ENCODE measurements at places on chromosomes 4 and X. TPM values are rescaled to one million over a fixed set of nuclear protein-coding genes. Genes with fewer than 3 reads are reported as not detected.

- H3K4me1 ChIP-seq: no peaks in the 10 kb centered on the region
- H3K27ac ChIP-seq: no peak overlapping the region
- H3K4me3 ChIP-seq: no peak overlapping the region
- no peaks in the 10 kb centered on the region for H3K27me3 ChIP-seq
- DNase-seq: no peak
Measured at GRCh38 chr4:184849185-184849584, 23.4 kb upstream of the ACSL1 start.

DNA sequence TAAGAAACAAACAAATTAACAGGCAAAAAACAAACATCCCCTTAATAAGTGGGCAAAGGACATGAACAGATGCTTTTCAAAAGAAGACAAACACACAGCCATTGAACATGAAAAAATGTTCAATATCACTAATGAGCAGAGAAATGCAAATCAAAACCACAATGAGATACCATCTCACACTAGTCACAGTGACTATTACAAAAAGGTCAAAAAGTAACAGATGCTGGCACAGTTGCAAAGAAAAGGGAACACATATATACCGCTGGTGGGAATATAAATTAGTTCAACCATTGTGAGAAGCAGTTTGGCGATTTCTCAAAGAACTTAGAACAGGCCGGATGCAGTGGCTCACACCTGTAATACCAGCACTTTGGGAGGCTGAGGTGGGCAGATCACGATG is 146.1 kb upstream of the NEIL3 start:
- no peaks in the 10 kb centered on the region for H3K4me1 ChIP-seq
- no peaks in the 10 kb centered on the region for H3K27me3 ChIP-seq
- no peak for DNase-seq
- H3K27ac ChIP-seq: no peak overlapping the region
- no peaks in the 10 kb centered on the region for H3K36me3 ChIP-seq

DNA sequence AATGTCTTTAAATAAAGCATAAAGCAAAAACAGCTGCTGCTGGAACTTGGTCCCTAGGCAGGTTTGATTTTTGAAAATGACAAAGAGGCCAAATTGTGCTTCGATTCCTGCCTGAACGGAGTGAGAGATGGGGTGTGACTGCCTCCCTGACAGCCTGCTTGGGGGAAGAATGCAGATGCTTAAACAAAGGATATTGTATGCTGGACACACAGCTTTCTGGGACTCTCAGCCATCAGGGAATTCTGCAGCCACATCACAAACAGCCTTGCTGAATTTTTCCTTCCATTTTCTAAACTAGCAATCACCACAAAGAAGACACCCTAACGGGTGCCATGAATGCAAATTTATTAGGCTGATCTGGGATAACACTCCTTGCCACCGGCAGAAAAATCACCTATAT is 83.9 kb upstream of the CPEB2 start:
- DNase-seq: no peak
- no peaks in the 10 kb centered on the region for H3K36me3 ChIP-seq
- H3K27me3 ChIP-seq: no peaks in the 10 kb centered on the region
- no peak overlapping the region for H3K4me3 ChIP-seq

DNA sequence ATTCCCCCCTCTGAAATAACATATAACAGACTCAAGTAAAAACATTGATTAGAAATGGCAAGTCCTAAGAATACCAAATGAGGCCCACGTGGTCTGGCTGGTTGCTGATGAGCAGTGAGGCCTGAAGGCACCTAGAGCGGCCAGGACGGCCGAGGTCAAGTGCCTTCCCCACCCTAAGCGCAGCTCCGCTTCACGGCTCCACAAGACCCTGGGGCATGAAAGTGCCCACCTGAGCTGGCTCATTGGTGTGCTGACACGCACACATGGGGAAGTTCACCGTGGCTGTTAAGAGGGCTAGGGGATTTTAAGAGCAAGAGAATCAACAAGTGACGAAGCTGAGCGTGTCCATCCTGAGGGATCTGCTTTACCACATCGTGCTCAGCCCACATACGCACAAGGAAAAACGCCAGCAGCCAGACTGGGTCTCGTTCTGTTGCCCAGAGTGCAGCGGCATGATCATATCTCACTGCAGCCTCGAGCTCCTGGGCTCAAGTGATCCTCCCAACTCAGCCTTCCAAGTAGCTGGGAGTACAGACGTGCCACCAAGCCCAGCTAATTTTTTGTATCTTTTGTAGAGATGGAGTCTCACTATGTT is 22.4 kb downstream of the DCTD start:
- H3K27ac ChIP-seq: no peak overlapping the region
- no peak overlapping the region for H3K4me3 ChIP-seq
- H3K27me3 ChIP-seq: no peaks in the 10 kb centered on the region
- no peak for DNase-seq

DNA sequence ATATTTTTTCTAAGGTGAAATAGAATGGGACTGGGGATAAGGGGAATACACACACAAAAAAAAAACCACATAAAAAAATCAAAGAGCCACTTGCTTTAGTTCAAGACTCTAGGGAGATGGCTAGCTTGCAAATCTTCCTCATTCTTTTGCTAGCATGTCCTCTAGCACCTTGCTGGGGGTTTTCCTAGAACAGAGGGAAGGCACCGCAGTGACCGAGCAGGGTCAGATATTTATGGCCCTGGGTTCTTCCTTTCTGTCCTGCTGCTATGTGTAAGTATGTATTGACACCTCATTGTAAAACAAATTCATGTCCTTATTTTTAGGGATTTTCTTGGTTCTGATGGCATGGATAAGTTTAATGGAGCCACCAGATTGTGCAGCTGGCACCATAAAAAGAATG is 81.2 kb downstream of the SHISA3 start:
- no peak for DNase-seq
- no peak overlapping the region for H3K27ac ChIP-seq
- no peaks in the 10 kb centered on the region for H3K27me3 ChIP-seq
- H3K4me1 ChIP-seq: no peaks in the 10 kb centered on the region
- H3K4me3 ChIP-seq: no peak overlapping the region

- no peaks in the 10 kb centered on the region for H3K4me1 ChIP-seq
- H3K27me3 ChIP-seq: no peaks in the 10 kb centered on the region
- no peak overlapping the region for H3K27ac ChIP-seq
- DNase-seq: no peak
Measured at GRCh38 chrX:16516232-16516876, 133.6 kb upstream of the S100G start.

DNA sequence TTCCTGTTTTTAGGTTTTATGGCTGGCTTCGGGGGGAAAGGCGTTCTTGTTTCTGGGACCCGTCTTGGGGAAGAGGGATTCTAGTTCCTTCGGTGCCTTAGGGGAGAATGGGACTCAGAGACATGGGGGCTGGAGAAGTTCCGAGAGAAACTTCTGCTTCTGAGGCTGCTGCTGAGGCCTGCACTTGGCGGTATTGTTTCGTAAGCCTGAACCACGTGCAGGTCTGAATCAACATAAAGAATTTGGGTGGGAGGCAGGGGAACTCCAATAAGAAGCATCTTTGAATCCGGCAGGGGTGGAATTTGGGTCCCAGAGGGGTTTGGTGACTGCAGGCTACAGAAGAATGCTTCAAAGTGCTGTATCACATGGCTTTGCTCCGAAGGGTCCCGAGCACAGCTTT is 15.1 kb downstream of the XG start:
- H3K4me1 ChIP-seq: no peaks in the 10 kb centered on the region
- no peaks in the 10 kb centered on the region for H3K27me3 ChIP-seq
- H3K36me3 ChIP-seq: no peaks in the 10 kb centered on the region
- no peak overlapping the region for H3K27ac ChIP-seq

DNA sequence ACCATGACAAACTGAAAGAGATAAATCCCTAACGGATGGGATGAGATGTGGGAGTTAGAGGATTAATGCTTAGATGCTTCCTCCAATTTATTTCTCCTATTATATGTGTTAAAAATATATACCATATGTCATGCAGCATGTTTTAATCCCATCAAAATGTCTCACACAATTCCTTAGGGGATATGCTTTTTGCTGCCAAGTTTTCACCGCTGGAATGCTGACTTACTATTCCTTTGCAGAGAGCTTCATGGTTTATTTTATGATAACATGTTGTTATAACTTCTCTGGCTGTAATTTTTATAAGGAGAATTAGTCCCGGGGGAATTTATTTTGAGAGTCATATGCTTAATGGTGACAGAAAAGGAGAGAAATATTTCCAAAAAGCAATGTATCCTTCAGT is 670.3 kb downstream of the IL1RAPL1 start:
- no peak for DNase-seq
- H3K4me3 ChIP-seq: no peak overlapping the region
- no peaks in the 10 kb centered on the region for H3K4me1 ChIP-seq
- H3K36me3 ChIP-seq: no peaks in the 10 kb centered on the region
- no peak overlapping the region for H3K27ac ChIP-seq

- no peak for DNase-seq
- no peak overlapping the region for H3K4me3 ChIP-seq
- H3K27me3 ChIP-seq: no peaks in the 10 kb centered on the region
- H3K4me1 ChIP-seq: peaks cover 5% of the 10 kb centered on the region
- H3K36me3 ChIP-seq: no peaks in the 10 kb centered on the region
Measured at GRCh38 chrX:1493877-1494510, 41.3 kb upstream of the ASMTL start.

DNA sequence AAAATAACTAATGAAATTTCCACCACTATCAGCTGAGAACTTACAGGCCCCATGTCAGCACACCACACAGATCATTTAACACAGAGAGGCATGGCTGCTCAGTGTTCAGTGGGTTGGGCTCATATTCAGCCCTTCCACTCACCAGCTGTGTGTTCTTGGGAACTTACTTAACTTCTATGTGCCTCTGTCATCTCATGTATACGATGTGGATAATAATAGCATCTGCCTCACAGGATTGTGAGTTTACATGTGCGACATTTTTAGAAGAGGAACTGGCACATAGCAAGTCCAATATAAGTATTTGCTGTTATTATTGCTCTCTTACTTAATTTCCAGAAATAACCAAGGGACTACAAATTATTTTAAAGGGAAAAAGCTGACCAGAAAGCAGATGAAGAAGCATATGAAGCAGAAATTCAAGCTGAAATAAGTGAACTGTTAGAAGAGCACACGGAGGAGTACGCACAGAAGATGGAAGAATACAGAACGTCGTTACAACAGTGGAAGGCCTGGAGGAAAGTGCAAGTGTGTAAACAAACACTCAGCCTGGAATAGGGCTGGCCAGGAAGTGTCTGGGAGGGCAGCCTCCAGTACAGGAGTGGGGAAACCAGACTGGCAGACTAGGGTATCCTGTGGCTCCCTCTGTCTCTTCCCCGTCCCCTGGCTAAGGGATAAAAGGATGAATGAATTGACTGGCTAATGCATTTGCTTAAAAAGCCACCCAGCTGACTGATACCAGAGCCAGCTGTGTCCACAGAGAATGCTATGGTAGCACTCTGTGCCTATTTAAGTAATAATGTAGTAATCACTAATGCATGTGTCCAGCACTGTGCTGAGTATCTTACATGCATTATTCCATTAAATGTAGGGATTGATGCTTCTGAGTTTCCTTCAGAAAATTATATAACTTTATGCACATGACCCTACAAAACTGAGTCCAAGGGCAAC is 67.1 kb downstream of the CC2D2A start:
- no peaks in the 10 kb centered on the region for H3K4me1 ChIP-seq
- H3K4me3 ChIP-seq: no peak overlapping the region
- no peaks in the 10 kb centered on the region for H3K36me3 ChIP-seq

DNA sequence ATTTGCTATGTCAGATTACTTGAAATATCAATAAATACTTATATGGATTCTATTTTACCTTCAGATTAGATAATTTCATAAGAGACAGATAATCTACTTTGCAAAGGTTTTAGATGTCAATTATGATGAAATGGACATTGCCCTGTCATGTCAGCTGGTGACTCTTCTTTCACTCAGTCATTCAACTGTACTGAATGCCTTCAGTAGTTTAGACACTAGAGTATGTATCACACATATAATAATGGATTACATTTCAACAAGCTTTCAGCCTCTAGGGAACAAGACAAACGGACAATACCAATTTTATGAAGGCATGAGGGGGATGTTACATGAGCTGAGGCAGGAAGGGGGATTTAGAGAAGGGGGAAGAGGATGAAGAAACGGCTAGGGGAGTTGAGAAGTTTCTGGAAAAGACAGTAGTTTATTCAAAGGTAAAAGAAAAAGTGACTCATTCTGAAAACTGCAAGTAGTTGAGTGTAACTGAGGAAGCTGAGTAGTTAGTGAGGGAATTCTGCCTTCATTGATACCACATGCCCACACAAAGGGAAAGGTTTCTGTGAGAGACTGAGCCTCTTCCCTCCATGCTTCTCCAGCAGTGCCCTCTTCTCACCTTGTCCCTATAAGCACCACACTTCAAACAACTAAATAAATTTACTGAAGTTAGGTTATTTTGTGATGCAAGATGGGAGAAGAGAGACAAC is 25.7 kb downstream of the SLC9B2 start:
- no peak overlapping the region for H3K27ac ChIP-seq
- H3K4me1 ChIP-seq: no peaks in the 10 kb centered on the region
- no peak overlapping the region for H3K4me3 ChIP-seq

- H3K4me1 ChIP-seq: no peaks in the 10 kb centered on the region
- H3K27ac ChIP-seq: no peak overlapping the region
- no peaks in the 10 kb centered on the region for H3K36me3 ChIP-seq
- H3K27me3 ChIP-seq: no peaks in the 10 kb centered on the region
Measured at GRCh38 chrX:41596596-41596995, 92.2 kb upstream of the GPR34 start.

DNA sequence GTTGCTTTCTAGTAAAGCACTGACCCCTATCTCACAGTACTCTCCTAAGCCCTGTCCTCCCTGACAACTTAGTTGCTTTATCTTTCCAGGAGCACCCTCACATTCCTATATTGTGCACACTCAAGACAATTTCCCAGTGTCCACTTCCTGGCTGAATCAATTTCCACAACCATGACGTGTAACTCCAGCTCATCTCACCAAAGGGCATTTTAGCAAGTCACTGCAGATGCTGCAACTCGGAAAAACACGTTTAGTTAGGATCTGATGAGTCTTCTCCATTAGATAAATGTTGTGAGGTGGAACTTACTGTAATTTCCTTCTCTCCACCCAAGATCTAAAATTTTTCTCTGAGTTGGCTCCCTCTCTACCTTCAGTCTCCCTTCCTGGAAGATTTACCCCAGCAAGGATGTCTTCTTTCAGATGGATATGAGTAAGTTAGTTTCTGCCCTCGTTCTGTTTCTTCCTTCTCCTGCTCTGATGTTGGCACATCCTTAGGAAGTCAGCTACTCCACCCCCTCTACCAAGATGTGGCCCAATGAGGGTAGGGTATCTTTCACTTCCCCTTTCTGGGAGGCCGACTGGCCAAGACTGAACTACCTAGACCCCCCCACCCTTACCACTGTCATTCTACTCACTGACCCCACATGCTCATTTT is 28.8 kb upstream of the IL13RA1 start:
- no peak for DNase-seq
- no peak overlapping the region for H3K4me3 ChIP-seq
- H3K36me3 ChIP-seq: no peaks in the 10 kb centered on the region
- H3K27me3 ChIP-seq: no peaks in the 10 kb centered on the region
- H3K27ac ChIP-seq: no peak overlapping the region

DNA sequence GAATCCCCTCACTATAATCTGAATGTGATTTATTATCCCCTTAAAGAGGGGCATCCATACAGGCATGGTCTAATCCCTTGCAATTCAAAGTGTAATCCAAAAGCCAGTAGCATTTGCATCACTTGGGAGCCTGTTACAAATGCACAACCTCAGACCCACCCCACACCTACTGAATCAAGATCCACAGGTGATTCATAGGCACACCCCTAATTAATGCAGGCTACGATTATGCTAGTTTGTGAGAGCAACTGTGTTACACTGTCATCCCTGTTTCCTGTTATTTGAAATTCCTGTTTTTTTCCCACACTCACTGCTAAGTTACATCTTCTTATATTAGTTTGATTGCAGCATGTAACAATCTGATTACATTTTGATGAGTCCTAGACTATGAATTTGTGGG is 120.0 kb downstream of the RAB28 start:
- H3K27ac ChIP-seq: no peak overlapping the region
- no peaks in the 10 kb centered on the region for H3K36me3 ChIP-seq
- no peak overlapping the region for H3K4me3 ChIP-seq
- no peaks in the 10 kb centered on the region for H3K4me1 ChIP-seq
- no peaks in the 10 kb centered on the region for H3K27me3 ChIP-seq

Gene SPANXN1
- polyA plus RNA-seq: 0.42 TPM

Gene SASH3
- 4.8 TPM for polyA plus RNA-seq

Gene CCSER1
- 20.2 TPM for polyA plus RNA-seq

All from testis (tissue), 5 donors.